Esophagus mucosa (tissue), 1 donor: ENCODE measurements at places on chromosomes 12 and 14. TPM values are rescaled to one million over a fixed set of nuclear protein-coding genes. Genes with fewer than 3 reads are reported as not detected.

LUM gene
- total RNA-seq, result 8.4 TPM

GALNT16 gene
- 1.00 TPM for total RNA-seq

DNA sequence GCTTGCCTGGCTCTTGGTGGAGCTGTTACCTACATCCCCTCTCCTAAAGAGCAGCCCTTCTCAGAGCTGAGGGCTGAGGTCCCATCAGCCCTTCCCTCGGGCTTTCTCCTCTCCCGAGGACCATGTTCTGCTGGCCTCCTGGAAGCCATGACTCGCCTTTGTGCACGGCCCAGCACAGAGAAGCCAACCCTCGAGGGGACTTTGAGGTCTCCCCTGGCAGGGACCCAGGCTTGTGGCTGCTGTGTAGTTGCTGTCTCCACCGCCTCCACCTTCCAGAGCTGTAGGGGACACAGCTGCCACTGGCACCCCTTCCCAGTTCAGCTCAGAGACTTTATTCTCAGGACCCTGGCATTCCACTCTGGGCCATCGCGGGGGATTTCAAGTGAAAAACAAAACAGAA lies 22.9 kb upstream of the CCND2 start:
- no peak for ATAC-seq

- ATAC-seq, result no peak
These were observed 2.0 kb upstream of the ARHGEF25 start for GRCh38 chr12:57609101-57609780.

DNA sequence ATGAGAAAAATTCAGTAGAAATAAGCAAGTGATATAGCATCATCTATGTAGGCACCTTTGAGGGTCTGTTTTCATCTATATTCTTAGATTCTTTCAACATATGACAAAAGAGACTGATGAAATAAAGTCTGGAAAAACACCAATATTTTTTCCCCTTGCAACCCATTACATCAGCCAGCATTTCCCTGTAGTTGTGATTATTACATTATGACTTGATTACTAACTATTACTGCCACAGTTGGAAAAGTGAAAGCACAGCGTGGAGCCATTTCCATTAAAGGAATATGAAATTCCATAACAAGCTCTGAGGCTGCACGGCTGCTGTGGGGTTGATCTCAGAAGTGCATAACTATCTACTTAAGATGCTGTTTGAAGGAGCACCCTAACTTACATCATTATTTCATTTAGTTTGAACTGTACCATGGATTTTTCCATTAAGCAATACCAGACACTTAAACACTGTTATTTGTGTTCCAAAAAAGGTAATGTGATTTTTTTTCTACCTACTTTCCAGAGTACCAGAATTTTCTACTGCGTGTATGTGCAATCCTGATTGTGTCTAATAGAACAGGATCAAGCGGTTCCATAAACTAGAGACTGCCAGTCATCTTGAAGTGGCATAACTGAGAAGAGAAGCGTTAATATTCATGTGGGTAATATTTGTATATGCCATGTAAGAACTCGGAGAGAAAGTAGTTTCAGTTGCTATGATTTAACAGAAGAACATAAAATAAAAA lies 405.5 kb downstream of the MDGA2 start:
- ATAC-seq, result no peak
